ENCODE measurements at places on chromosomes 4 and X.

DNA sequence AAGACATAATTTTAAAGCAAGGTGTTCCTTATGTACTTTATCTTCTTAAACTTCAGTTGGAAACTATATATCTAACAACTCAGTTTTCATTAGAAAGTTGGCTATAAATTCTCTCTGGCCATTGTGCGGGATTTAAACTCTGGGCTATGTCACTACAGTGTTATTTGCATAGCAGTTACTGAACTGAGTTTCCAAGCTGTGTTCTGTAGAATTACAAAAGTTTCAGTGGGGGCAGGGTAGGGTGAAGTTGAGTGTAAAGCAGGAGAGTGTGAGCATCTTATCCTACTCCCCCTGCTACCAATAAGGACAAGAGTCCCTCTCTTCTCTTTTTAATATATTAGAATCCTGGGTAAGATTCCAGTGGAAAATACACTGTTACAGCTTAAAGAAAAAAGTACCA lies 254.5 kb upstream of the SLITRK2 start:
- no peak for DNase-seq

DNA sequence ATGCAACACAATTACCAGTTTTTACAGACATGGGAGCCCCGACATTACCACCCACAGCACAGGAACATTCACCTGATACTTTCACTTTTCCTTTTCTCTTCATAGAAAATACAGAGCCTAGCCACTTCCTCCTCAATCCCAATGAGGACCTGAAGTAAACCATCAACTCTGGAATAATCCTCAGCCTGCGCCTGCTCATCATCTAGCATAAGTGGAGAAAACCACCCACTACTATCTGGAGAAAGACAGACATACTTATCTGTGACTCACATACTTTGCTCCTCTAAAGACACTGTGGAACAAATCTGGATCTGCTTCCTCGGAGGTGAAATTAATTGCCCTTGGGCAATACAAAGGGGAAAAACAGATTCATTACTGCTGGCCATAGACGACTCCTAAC lies 47.8 kb downstream of the ZCCHC13 start:
- no peak for DNase-seq

- DNase-seq: no peak
Observed at GRCh38 chr4:88791274-88791673, 93.6 kb upstream of the NAP1L5 start.

DNA sequence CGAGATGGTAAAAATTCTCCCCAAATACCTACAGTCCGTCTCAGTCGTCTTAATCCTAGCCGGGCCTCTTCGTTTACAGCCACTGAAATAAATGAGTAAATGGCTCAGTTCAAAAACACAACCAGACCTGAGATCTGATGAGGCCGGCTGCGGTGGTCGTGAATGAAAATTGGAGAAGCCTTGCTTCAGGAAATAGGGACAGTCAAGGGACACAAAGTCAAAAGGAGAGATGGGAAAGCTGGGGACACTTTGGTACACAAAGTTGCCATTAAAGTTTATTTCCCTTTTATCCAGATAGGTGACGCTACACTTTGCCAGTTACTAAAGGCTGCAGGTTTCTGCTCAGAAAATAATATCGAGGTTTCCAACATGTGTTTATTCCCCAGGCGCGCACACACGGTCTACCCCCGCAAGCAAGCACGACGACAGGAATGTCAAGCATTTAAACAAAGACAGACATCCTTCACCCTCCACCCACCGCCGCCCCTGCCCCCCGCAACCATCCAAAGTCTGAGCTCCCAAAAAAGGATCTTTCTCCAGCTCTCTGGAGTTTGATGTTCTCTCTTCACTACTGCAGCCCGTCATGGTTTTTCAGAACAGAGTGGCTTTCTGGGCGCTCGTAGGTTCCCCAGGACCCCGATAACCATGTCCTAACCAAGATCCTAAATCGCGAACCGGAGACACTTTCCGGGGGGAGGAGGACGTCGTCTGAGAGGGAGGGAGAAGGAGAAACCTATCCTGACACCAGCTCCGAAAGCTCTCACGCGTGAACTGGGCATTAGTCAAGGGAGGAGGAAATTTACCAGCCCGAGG lies 1.3 kb upstream of the PCDH7 start:
- no peak for DNase-seq

DNA sequence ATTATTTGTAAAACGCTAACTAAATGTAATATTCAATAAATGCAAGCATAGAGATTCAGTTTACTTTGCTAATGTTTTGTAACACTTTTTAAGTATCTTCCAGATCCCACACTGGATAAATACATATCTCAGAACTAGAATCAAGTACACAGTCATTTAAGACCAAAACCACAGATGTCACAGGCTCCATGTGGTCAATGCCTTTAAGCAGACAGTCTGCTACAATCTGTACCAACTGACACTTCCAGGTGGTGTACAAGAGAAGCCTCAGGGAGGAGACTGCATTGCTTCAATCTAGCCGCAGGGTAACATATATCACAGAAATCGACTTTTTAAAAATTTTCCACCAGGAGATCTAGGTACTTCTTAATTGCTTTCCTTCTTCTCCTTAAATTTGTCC lies 229.6 kb upstream of the DIAPH2 start:
- no peak for DNase-seq

DNA sequence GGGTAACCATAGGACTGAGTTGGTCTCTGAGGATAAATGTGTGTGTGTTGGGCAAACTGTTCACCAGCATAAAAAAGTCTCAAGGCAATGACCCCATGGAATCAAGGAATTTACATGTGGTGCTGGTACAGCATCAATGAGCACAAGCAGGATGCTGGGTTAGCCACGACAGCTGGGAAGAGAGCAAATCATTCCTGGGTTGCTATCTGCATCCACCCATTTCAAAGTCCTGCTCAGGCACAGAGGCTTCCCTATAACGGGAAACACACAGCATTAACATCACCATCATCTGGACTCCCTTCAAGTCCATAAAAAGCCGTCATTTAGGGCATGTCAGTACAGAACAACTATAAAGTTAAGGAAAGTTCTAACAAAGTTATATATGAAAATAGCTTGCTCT lies 41.6 kb downstream of the CCDC149 start:
- DNase-seq: no peak

DNA sequence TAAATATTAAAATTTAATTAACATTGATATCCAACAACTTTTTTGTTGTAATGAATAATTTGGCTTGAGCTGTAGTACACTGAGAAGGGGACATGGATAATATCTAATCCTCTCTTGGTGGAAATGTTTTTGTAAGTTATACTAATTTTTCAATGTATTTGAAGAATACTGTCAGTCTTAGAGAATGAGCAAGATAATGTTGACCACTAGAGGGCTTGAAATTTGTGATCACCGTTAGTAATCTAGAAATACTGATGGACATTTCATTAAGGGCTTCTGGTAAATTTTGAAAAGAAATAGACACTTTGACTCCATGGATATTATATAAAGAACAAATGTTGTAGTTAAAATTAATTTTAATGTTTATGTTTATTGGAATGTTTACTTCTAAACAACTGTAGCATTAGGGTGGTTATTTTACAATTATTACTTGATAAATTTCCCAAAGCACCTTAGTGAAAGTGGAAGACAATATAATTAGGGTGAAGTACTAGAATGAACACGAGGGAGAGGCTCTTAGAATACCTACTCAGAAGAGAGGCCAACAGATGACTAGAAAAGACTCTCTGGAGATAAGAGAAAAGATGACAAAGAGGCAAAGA lies 20.0 kb upstream of the CAMK2D start:
- no peak for DNase-seq

DNA sequence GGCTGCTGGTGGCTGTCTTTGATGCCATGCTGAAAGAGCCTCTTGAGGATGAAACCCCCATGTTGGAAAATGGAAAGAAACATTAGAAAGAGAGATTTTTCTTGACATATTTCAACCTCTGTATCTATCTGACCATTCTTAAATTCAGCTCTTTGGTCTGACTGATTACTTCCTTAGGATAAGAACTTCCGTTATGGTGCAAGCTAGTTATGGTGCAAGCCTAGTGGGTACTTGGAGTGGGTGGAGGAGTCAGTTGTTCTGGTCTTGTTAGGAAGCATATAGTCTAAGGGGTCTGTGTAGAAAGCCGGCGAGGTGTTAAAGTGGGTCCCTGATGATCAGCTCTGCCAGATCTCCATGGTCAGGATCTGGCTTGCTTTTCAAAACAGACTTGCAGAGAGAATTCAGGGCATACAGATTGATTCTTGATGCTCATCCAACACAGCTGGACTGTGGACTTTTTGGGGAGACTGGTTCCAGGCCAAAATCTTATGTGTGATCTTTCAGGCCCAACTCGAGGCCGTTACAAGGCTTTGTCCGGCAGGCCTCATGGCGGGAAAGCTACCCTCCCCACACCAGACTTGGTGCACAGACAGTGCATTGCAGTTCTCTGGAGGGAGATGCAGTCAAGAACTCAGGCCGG lies 82.8 kb upstream of the BOD1L1 start:
- DNase-seq: no peak

GRCh38 chrX:155592981-155593380 lies 19.8 kb downstream of the TMLHE start:
- DNase-seq: no peak

- DNase-seq: no peak
Observed at GRCh38 chr4:47954245-47954644, 39.9 kb upstream of the NFXL1 start.

DNA sequence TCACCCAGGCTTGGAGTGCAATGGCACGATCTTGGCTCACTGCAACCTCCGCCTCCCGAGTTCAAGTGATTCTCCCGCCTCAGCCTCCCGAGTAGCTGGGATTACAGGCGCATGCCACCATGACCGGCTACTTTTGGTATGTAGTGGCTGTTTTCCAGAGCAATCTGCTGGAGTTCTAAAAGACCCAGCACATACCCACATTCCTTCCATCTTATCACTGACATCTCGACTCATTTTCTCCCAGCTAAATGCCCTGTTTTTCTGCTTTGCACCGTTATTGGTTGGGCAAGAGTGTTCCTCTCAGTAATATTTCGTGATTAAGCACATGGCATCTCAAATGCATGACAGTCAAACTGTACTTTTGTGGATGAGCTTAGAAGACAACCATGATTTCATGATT lies 53.7 kb downstream of the PRKX start:
- no peak for DNase-seq

Measured in stimulated activated CD4-positive, alpha-beta T cell treated with anti-CD3 and anti-CD28 coated beads, Interleukin-4, amount 100 ng/mL, for 24 hours (primary cell).